ENCODE measurements at places on chromosomes 6 and 20. TPM values are rescaled to one million over a fixed set of nuclear protein-coding genes. Genes with fewer than 3 reads are reported as not detected.

DNA sequence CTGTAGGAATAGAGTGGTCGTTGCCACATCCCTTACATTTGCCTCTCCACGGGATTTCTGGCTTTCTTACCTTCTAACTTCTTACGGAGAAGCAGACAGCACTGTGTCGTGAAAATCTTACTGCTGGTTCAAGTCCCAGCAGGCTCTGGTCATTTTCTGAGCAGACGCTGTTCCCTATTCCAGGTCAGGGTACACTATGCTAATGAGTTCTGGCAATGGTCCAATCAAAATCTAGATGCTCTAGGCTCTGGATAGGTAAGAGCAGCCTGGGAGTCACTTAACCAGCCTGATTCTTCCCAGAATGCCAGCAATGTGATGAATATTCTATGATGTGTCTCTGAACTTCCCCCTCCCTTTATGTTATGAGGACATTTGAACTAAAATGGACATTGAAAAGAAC is at the start of gene GCM1:
Gene GCM1 (minus strand): TSS at position 158 of the 400 bp plus-strand sequence. CDS start 3,209 bp downstream, outside the sequence.
- no peak within 1 kb of the TSS for H3K4me3 ChIP-seq
- no peaks in the 10 kb centered on the region for H3K27me3 ChIP-seq

- no peak overlapping the region for H3K4me3 ChIP-seq
- no peak for DNase-seq
- no peaks in the 10 kb centered on the region for H3K27me3 ChIP-seq
- H3K36me3 ChIP-seq = no peaks in the 10 kb centered on the region
- H3K27ac ChIP-seq = no peak overlapping the region
- H3K4me1 ChIP-seq = no peaks in the 10 kb centered on the region
Measured at GRCh38 chr20:55258559-55258958, 746.8 kb downstream of the CBLN4 start.

- no peak overlapping the region for H3K4me3 ChIP-seq
- no peak overlapping the region for H3K27ac ChIP-seq
- peaks cover 2% of the 10 kb centered on the region for H3K36me3 ChIP-seq
- no peaks in the 10 kb centered on the region for H3K4me1 ChIP-seq
- no peaks in the 10 kb centered on the region for H3K27me3 ChIP-seq
- DNase-seq = no peak
Measured at GRCh38 chr20:14832630-14833029, 495.2 kb upstream of the FLRT3 start.

- H3K4me3 ChIP-seq = no peak overlapping the region
- H3K36me3 ChIP-seq = no peaks in the 10 kb centered on the region
- DNase-seq = no peak
- H3K4me1 ChIP-seq = peaks cover 6% of the 10 kb centered on the region
Measured at GRCh38 chr6:36793296-36793912, 45.8 kb downstream of the CPNE5 start.

GRCh38 chr6:163183806-163184205 is 230.7 kb upstream of the QKI start:
- H3K27me3 ChIP-seq = no peaks in the 10 kb centered on the region
- H3K4me1 ChIP-seq = no peaks in the 10 kb centered on the region
- no peaks in the 10 kb centered on the region for H3K36me3 ChIP-seq
- no peak overlapping the region for H3K4me3 ChIP-seq

DNA sequence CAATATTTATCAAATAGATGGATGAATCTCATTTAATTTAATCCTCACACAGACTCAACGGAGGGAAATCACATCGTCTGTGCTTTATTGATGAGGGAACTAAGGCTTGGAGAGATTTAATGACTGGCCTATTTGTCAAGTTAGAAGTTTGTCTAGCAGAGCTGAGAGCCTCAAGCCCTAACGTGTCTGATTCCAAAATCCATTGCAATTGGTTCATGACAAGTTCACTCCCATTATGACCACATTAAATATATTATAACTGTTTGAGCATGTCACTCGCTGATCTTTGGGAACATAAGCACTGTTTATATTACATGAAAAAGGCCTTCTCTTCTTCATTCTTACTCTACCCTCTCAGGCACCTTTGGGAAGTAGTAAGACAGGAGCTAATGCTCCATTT is 89.4 kb upstream of the SIRPA start:
- peaks cover 13% of the 10 kb centered on the region for H3K4me1 ChIP-seq
- no peak overlapping the region for H3K27ac ChIP-seq
- no peaks in the 10 kb centered on the region for H3K27me3 ChIP-seq
- no peaks in the 10 kb centered on the region for H3K36me3 ChIP-seq
- no peak overlapping the region for H3K4me3 ChIP-seq
- DNase-seq = no peak

- H3K36me3 ChIP-seq = no peaks in the 10 kb centered on the region
- no peak overlapping the region for H3K27ac ChIP-seq
- no peak for DNase-seq
- no peaks in the 10 kb centered on the region for H3K4me1 ChIP-seq
- no peaks in the 10 kb centered on the region for H3K27me3 ChIP-seq
- no peak overlapping the region for H3K4me3 ChIP-seq
Measured at GRCh38 chr6:15827496-15828255, 164.8 kb upstream of the DTNBP1 start.

- H3K27me3 ChIP-seq = no peaks in the 10 kb centered on the region
- no peak overlapping the region for H3K4me3 ChIP-seq
- no peak for DNase-seq
- H3K36me3 ChIP-seq = no peaks in the 10 kb centered on the region
- peaks cover 3% of the 10 kb centered on the region for H3K4me1 ChIP-seq
- H3K27ac ChIP-seq = no peak overlapping the region
Measured at GRCh38 chr6:34671801-34672656, 24.5 kb downstream of the ILRUN start.

GRCh38 chr6:168057836-168058235 is 21.2 kb downstream of the FRMD1 start:
- no peaks in the 10 kb centered on the region for H3K27me3 ChIP-seq
- no peak overlapping the region for H3K4me3 ChIP-seq
- H3K36me3 ChIP-seq = no peaks in the 10 kb centered on the region
- no peak for DNase-seq

DNA sequence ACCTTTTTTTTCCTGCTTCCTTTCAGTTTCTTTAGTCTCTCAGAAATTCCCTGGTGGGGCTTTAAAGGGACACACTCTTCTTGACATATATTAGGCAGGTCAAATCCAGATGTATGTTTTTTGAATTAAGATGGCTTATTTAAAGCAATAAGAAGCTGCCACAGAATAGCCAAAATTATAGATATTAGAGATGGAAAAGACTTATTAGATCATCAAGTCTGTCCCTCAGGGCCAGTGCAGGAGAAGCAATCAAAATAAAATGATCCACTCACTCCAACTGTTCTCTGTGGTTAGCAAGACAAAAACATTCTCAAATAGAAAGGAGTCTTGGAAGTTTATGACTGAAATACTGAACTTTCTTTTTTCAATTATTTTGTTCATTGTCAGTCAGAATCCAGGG is 462.8 kb downstream of the CDC5L start:
- no peaks in the 10 kb centered on the region for H3K4me1 ChIP-seq
- H3K27me3 ChIP-seq = no peaks in the 10 kb centered on the region
- H3K36me3 ChIP-seq = no peaks in the 10 kb centered on the region
- no peak overlapping the region for H3K4me3 ChIP-seq
- DNase-seq = no peak

GRCh38 chr20:59705651-59706399 is 101.5 kb downstream of the PHACTR3 start:
- H3K27ac ChIP-seq = no peak overlapping the region
- H3K27me3 ChIP-seq = no peaks in the 10 kb centered on the region
- no peak overlapping the region for H3K4me3 ChIP-seq

DNA sequence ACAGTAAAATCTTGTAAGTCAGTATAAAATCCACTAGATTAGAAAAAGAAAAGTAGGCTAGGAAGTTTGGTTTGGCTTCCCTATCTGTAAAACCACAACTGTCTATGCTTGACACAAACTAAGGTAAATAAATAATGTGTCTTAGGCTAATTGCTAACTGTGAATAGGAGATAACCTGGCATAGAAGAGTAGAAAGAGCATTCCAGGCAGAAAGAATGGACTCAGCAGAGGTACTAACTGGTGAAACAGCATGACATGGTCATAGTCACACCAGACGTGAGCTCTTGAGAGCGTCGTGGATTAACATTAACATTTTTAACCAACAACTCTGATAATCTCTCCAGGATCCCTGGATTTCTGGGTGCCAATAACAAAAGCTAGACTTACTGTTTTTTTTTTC is 8.7 kb upstream of the WTAP start:
- H3K27ac ChIP-seq = no peak overlapping the region
- H3K4me3 ChIP-seq = no peak overlapping the region
- no peak for DNase-seq

DNA sequence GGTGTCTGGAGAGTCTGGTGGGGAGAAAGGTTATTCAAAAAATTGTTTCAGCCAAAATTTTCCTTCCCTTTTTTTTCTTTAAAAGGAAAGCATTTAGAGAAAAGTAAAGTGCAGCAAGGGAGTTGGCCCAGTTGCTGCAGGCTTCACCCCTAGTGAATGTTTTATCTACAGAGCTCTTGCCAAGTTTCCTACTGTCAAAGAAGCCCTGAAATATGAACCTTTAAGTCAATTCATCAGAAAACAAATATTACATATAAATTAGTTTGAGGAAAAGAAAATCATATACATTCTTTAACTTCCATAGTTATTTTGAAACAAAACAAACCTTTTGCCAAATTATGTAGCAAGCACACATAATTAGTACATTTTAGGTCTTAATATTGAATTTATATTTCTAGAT is 25.0 kb upstream of the HMGCLL1 start:
- H3K27ac ChIP-seq = no peak overlapping the region
- no peaks in the 10 kb centered on the region for H3K27me3 ChIP-seq
- H3K4me3 ChIP-seq = no peak overlapping the region
- no peaks in the 10 kb centered on the region for H3K36me3 ChIP-seq
- no peaks in the 10 kb centered on the region for H3K4me1 ChIP-seq

GRCh38 chr6:33271117-33271467 is 584 bp downstream of the VPS52 start:
- H3K4me1 ChIP-seq = peaks cover 7% of the 10 kb centered on the region
- peak overlapping the region; percentile 72 for H3K4me3 ChIP-seq
- peak overlapping the region; percentile 94 for H3K27ac ChIP-seq
- DNase-seq = no peak
- H3K27me3 ChIP-seq = no peaks in the 10 kb centered on the region

DNA sequence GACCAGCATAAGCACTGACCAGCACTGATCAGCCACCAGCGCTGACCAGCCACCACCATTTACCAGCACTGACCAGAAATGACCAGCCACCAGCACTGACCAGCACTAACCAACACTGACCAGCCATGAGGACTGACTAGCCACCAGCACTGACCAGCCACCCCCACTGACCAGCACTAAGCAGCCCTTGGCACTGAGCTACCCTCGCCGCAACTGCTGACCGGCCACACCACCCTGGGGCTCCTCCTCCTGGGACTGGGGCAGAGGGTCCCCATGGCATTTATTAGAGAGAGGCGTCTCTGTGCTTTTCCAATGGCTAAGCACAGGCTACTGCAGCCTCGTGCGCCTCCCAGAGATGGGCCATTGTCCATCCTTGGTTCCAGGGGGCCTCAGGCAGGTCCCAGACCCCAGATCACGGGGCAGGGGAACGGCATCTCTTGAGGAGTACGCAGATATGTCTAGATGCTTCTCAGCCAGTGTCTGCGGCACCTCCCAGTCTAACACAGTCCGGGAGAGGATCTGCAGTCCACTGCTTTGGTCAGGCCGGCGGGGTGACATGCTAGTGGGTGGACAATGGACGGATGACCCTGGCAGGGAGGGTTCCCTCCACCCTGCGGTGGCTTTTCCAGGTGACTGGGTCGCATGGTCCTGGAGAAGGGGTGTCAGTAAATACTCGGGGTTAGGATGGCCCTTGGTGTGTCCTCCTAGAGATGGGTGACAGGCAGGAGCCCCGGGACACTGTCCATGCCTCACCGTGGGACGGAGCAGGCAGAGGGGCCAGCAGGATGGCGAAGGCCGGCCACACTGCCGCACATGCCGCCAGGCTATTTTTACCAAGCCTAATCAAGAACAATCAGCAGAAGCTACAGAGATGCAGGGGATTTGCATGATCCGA is 168.0 kb downstream of the TAF4 start:
- H3K4me3 ChIP-seq = no peak overlapping the region
- H3K27me3 ChIP-seq = no peaks in the 10 kb centered on the region
- H3K27ac ChIP-seq = no peak overlapping the region
- DNase-seq = no peak
- no peaks in the 10 kb centered on the region for H3K4me1 ChIP-seq

DNA sequence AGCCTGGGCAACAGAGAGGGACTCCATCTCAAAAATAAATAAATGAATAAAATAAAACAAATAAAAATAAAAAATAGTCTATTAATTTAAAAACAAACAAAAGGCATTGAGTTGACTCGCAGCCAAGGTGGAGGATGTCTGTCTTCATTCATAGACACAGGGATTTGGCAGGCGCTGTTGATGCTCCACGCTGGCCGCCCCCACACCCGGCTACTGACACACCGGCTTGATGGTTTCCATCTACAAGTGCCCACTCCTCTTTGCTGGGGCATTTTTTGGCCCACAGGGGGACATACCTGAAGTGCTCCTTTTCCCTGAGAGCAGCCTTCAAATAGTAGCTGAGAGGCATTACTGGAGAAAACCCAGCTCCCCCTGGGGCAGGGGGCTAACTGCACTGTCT is 178.3 kb upstream of the RALGAPA2 start:
- no peaks in the 10 kb centered on the region for H3K36me3 ChIP-seq
- H3K27ac ChIP-seq = no peak overlapping the region
- no peaks in the 10 kb centered on the region for H3K4me1 ChIP-seq
- H3K27me3 ChIP-seq = no peaks in the 10 kb centered on the region
- DNase-seq = no peak
- no peak overlapping the region for H3K4me3 ChIP-seq

DNA sequence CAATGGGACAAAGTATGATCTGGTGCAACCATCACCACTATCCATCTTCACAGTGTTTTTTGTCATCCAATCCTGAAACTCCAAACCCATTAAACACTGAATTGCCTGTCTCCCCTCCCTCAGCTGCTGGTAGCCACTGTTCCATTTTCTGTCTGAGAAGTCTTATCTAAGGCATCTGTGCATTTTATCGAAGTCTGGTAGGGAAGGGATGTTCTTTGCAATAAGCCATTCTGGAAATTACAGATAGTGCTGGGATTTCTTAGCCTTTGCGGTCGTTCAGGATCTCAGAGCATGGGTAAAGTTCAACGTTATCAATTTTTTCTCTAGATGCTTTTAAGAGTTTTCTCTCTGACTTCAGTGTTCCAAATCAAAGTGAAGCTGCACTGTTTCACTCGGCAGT is 24.1 kb downstream of the KIF25 start:
- no peak for DNase-seq
- H3K36me3 ChIP-seq = no peaks in the 10 kb centered on the region
- H3K4me1 ChIP-seq = no peaks in the 10 kb centered on the region

DNA sequence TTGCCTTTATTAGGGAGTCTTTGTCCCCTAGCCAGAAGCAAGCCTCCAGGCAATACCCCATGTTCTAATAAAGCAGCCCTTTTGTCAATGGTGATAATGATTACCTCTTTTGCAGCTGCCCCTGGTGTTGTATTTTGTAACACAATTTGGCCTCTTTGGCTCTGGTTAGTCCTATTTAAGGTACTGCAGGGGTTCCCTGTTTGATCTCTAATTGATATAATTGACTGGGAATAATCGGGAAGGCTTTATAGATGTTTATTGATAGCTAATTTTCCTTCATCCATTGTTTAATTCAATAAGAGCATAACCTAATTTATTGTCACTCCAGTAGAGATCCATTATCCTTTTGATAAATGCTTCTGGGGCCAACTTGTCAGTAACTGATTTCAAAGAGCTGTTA is 537.2 kb downstream of the PKHD1 start:
- no peak overlapping the region for H3K27ac ChIP-seq
- H3K27me3 ChIP-seq = no peaks in the 10 kb centered on the region
- no peaks in the 10 kb centered on the region for H3K36me3 ChIP-seq
- DNase-seq = no peak
- H3K4me3 ChIP-seq = no peak overlapping the region

Gene UBE2C
- 12.4 TPM for total RNA-seq

Gene ADTRP
- not detected for total RNA-seq

Gene PGC
- not detected for total RNA-seq

Gene GGTLC1
- total RNA-seq = not detected

Gene CPNE5
- 11.5 TPM for total RNA-seq

Gene REM1
- total RNA-seq = 7.2 TPM

Gene DEFB125
- total RNA-seq = not detected

Gene SLCO4A1
- 28.2 TPM for total RNA-seq

Gene CDH26
- 0.76 TPM for total RNA-seq
